ENCODE measurements at places on chromosomes 12 and 14.

- no peak for DNase-seq
Measured at GRCh38 chr12:132437252-132437932, 52.6 kb upstream of the FBRSL1 start.

DNA sequence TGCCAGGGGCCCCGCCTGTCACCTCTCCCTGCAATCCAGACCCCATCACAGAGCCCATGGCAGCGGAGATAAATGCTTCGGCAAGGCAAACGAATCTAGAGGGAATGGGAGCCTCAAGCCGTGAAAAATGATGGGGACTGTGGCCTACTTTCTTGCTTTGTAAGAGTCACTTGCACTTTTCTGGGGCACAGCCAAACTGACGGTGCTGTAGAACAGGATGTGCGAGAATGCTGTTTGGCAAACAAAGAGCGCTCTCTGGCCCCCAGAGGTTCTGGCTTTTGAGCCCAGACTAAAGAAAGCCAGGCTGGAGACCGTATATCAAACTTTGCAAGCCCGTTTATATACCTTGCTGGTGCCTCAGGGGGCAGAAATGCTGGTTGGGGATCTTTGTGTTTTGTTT, 108.7 kb downstream of the CACNA1C start:
- no peak for DNase-seq

GRCh38 chr12:124506145-124506831, 61.1 kb downstream of the NCOR2 start:
- DNase-seq: no peak

- DNase-seq: no peak
Measured at GRCh38 chr12:42776396-42776795, 186.8 kb upstream of the PRICKLE1 start.
